H9 (cell line): ENCODE measurements at places on chromosomes 12 and 14. TPM values are rescaled to one million over a fixed set of nuclear protein-coding genes. Genes with fewer than 3 reads are reported as not detected.

TBX3 gene
- 0.04 and 0.07 TPM in 2 replicates for total RNA-seq

OSBPL8 gene
- total RNA-seq: 60.6 and 61.2 TPM in 2 replicates

DAO gene
- total RNA-seq: not detected in 2 replicates

SRSF9 gene
- total RNA-seq: 302 and 306 TPM in 2 replicates

HNF1A gene
- not detected in 2 replicates for total RNA-seq

GRCh38 chr14:99287269-99287942, 15.4 kb upstream of the BCL11B start:
- no peak overlapping the region for H3K4me3 ChIP-seq
- no peaks in the 10 kb centered on the region for H3K36me3 ChIP-seq
- no peak for DNase-seq
- no peaks in the 10 kb centered on the region; the same call in 1 of the 2 replicates for H3K4me1 ChIP-seq

DNA sequence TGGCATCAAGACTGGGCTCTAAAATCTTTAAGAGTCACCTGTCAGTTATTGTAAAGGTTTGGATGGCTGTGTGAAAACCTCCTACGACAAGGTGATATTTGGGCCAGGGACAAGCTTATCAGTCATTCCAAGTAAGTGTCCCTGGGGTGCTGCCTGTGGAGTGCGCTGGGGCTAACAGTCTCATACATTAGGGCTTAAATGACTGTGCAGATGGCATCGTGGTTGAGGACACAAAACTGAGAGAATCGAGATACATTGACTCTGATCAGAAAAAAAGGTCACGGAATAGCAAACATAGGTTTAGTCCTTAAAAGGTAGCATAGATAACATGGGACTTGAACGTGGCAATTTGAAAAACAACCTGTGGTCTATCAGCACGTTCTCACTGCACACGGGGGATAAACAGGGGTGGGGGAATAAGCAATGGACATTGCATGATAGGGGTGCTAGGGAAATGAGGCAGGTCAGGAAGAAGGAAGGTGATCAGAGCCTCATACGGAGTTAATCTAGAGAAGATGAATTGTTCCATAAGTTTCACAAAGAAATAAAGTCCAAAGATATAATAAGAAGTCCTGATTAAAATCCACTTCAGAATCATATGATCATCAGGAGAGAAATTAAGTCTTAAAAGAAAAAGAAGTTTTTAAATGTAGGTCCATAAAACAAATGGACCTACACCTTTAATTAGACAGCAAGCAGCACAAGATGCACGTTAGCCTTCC, 100.3 kb downstream of the DAD1 start:
- H3K4me3 ChIP-seq: no peak overlapping the region
- H3K27me3 ChIP-seq: no peaks in the 10 kb centered on the region
- DNase-seq: no peak
- no peak overlapping the region for H3K27ac ChIP-seq
- H3K36me3 ChIP-seq: no peaks in the 10 kb centered on the region
- H3K4me1 ChIP-seq: 0 out of 2 replicates have a peak, but pooled peaks cover 2% of the 10 kb centered on the region

GRCh38 chr12:132954471-132955048, 1.5 kb downstream of the ZNF605 start:
- H3K27me3 ChIP-seq: no peaks in the 10 kb centered on the region
- peaks cover 35% of the 10 kb centered on the region for H3K36me3 ChIP-seq
- H3K27ac ChIP-seq: no peak overlapping the region

- no peak overlapping the region for H3K27ac ChIP-seq
- H3K36me3 ChIP-seq: no peaks in the 10 kb centered on the region
- no peaks in the 10 kb centered on the region for H3K27me3 ChIP-seq
- DNase-seq: no peak
- peaks cover 6% of the 10 kb centered on the region for H3K4me1 ChIP-seq
- no peak overlapping the region for H3K4me3 ChIP-seq
These were observed 4.9 kb downstream of the SH2B3 start for GRCh38 chr12:111410431-111411184.

GRCh38 chr12:33156042-33156441, 259.5 kb upstream of the PKP2 start:
- H3K4me1 ChIP-seq: no peaks in the 10 kb centered on the region
- no peak overlapping the region for H3K27ac ChIP-seq
- H3K27me3 ChIP-seq: no peaks in the 10 kb centered on the region
- H3K4me3 ChIP-seq: no peak overlapping the region
- H3K36me3 ChIP-seq: peaks cover 11% of the 10 kb centered on the region
- DNase-seq: no peak
